ENCODE measurements at places on chromosomes 12 and 14.

DNA sequence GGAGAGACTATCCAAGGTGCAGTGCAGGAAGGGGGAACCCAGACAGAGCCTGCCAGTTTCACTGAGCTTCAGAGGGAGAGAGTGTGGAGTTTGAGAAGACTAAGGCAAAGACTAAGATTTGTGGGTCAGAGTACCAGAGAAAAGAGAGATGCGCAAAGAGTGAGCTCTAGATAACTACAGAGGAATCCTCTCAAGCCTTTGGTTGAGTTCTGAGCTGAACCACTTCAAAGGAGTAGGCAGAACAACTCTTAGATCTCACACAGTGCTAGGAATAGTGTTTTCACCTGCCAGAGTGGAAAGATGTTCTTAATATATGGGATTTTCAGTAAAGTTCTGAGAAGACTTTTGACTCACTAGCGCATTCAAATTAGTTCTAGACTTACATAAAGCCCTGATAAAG is 10.7 kb upstream of the M6PR start:
- no peak for DNase-seq

DNA sequence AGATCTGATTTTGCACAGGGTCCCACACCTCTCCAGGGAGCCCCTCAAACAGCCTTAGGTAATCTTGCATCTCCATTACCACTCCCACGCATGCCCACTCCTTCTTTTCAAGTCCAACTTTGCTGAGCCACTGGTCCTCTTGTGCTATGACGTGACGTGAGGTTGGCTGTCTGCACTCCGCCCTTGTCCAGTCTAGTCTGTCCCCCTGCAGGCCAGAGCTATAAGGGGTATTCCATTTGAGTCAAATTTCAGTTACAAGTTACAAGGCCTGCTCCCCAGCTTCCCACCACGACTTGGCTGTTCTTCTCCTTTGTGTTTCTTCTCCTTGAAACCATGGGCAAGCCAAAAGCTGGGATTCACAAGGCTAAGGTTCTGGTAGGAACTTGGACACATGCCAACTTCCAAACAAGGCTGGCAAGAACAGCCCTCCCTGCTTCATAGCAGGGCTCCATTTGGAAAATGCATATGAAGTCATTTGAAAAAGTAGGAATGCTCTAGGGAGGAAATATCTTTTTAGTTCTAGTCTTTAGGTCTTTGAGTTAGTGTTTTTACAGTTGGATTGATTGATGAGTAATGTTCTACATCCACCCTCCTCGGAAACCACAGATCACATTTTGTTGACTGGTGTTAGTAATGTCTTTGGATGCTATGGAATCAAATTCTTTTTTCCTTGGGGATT is 49.1 kb downstream of the KCNA1 start:
- no peak for DNase-seq

GRCh38 chr14:95424529-95424928 is 91.9 kb downstream of the SYNE3 start:
- no peak for DNase-seq

DNA sequence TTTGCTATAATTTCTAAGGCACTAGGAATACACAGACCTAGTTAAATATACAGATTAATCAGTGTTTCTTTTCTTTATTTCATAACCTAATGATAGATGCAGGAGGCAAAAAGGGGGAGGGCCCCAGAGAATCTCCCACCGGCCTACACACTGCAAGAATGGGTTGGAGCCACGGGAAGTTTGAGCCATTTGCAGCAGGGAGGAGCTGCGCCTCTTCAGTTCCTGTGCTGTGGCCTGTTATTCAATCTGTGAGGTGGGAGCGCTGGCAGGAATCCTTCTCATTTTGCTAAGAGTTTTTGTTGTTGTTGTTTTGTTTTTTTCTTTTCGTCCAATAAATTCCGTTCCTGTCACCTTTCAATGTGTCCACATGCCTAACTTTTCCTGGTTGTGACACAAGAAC is 251.3 kb upstream of the RPL10L start:
- DNase-seq, result no peak

- DNase-seq, result no peak
Measured at GRCh38 chr12:94706250-94706661, 55.9 kb upstream of the TMCC3 start.

GRCh38 chr14:72741826-72742117 is 152.1 kb downstream of the DPF3 start:
- no peak for DNase-seq

DNA sequence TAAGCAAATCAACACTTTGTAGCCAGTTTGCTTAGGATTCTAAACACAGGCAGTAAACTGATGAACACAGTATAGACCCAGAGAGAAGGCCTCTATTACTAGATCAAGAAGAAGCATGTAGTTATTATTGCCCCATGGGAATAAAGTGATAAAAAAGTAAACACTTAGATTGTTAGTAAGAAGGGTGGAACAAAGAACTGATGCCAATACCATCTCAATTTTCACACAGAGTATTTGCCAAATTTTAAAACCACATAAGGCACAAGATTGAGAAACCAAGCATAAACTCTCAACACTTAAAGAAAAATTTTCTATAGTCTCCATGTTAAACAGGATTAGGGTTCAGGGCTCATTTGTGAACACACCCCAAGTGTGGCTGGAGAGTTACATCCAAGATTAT is 77.0 kb upstream of the SYT1 start:
- DNase-seq, result no peak

DNA sequence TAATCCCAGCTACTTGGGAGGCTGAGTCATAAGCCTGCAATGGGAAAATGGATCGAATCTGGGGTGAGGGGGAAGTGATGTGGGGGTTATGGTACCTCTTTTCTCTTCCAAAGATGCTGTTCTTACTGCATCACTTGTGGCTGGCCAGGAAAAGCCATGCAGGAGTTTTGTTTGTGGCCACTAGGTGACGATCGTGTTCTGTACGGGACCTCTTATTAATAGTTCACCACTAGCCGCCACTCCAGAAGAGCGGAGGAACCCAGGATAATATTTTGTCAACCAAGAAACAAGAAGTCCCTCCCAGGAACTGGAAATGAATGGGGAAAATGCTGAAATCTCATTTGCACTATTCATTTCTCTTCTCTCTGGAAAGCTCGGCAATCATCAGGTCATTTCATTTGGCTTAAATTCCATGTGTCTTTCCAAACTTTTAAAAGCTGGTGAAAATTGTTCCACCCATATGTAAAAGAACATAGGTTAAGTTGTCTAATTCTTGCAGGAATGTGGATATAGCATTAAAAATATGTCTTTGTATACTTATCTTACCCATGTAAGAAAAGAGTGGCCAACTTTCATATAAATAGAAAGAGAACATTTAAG is 8.9 kb downstream of the GPR65 start:
- peak; percentile 45 for DNase-seq

GRCh38 chr14:60215520-60216420 is 33.3 kb upstream of the PPM1A start:
- no peak for DNase-seq

DNA sequence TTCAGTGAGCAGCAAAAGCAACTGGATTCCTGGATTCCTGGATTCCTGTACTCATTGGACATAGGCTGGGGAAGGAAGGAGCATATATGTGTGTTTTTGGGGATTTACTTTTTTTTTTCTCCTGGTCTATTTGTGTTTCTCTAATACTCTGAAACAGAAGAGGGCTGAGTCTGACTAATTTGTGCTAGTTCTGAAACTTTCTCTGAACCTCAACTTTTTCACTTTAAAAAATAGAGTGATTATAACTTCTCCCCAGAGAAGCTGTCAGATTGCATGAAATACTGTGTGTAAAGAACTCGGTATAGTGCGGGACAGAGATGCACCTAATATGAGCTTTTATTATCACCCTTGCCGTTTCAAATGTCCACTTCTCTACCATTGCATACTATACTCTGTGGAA is 529.5 kb downstream of the TMTC2 start:
- DNase-seq, result no peak

DNA sequence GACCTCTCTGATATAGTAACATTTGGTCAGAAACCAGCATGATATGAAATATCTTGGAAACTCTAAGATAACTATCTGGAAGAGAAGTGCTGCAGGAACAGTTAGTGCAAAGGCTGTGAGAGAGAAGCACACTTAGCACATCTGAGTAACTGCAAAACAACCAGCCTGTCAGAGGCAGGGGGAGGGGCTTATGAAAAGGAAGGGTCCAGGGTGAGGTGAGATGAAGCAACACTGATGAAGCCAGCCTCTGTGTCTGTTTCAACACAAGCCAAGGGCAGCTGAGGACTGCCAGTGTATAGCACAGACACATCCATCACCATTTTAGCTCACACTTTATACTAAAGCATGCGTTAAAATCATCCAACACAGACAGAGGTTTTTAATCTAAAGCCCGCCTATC is 37.4 kb upstream of the OVCH1 start:
- no peak for DNase-seq

- DNase-seq, result no peak
Measured at GRCh38 chr12:72054511-72054910, 115.9 kb downstream of the TPH2 start.

DNA sequence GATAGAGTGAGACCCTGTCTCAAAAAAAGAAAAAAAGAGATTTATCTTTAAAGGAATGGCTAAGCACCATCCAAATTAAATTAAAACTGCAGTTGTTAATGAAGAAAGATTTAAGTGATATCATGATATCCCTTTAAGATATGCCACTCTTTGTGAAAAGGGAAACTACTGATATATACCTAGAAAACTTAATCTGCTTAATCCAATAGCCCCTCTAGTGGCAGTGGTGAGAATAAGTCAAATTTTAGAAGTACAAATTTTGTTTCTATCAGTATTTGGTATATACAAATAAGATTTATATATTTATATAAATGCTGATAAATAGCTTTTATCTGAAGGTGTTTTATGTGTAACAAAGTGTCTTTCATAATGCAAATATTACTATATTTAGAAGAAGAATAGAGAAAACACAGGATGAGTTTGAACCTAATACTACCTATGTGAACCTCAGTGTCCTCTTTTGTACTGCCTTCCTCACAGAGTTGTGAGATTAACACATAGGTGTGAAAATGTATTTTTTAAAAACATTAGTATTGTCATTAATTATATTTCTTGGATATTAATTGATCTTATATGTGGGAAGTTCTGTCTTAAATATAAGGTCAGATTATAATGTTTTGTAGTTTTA is 51.4 kb upstream of the GARIN2 start:
- no peak for DNase-seq

DNA sequence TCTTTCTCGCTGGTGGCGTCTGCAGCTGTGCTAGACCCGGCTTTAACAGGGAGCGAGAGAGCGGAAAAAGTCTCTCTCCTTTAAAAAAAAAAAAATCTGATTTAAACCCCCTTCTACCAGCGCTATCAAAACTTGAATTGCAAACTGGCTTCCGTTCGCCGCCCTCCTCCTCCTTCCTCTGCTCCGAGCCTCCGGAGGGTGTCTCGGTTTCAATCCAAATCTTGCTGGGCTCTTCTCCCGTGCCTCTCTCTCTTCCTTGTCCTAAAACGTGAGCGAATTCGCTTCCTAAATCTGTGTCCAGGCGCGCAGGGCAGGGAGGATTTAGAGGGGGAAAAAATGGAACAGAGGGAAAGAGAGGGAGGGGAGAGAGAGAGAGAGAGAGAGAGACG is 272 bp downstream of the TBX3 start:
- no peak for DNase-seq

All from NCI-H1930 (cell line).